ENCODE measurements at places on chromosomes 16 and 17.

DNA sequence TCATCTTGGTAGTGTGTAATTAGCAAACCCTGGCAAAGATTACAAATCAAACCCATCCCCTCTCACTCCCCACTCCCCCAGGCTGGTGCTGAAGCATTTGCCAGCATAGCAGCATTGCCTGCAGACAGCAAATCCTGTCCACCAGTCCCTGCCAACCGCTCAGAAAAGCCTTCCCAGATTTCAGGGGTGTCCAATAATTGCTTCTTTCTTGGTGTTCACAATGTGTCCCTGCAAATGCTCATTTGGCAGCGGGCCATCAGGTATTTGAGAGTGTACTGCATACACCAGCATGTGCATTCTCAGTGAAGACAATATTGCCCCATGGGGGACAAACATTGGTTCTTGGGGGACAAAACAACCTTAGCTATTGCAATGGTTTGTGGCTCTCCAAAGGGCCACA lies 28.2 kb downstream of the ORC6 start:
- H3K4me1 ChIP-seq = no peaks in the 10 kb centered on the region
- no peak for DNase-seq
- no peak overlapping the region for H3K4me3 ChIP-seq
- H3K36me3 ChIP-seq = no peaks in the 10 kb centered on the region
- no peak overlapping the region for H3K27ac ChIP-seq

- no peak within 1 kb of the TSS for H3K27ac ChIP-seq
- H3K4me1 ChIP-seq = peaks cover 40% of the 10 kb centered on the region
- no peaks in the 10 kb centered on the region for H3K27me3 ChIP-seq
- peak; percentile 85 for DNase-seq
Observed at GRCh38 chr17:83079352-83079747, at the start of gene METRNL. Gene METRNL (plus strand): TSS chr17:83079609. CDS start chr17:83079816, 207 bp downstream.

DNA sequence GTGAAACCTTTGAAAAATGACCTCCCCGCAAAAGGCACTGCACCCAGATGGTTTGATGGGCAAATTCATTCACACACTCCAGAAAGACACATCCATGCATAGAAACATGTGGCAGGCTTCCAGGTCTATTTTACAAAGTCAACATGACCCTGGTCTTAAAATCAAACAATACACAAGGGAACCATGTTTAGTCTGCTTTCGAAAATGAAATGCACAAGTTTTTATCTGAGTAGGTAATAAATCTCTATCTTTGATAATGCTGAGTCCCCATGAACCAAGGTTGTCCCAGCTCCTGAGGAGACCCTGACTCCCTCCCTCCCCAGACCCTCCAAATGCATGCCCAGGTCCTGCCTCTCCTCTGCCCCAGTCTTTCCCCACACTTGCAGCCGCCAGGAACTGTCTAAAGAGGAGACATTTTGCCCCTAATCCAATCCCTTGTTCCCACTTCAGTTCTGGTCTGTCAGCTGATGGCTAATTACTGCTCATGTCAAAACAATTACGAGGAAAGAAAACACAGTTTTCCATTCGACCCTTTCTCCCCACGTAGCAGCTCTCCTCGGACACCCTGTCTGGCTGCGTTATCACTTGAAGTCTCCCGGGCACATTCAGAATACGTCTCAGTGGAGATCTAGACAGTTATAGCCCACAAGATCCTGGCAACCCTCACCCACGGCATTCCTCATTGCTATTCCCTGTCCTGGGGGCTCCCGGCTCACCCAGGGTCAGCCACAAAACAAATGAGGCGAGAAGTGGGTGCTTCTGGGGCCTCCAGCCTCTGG lies 68.8 kb upstream of the RCVRN start:
- no peak overlapping the region for H3K4me3 ChIP-seq
- no peaks in the 10 kb centered on the region for H3K27me3 ChIP-seq

DNA sequence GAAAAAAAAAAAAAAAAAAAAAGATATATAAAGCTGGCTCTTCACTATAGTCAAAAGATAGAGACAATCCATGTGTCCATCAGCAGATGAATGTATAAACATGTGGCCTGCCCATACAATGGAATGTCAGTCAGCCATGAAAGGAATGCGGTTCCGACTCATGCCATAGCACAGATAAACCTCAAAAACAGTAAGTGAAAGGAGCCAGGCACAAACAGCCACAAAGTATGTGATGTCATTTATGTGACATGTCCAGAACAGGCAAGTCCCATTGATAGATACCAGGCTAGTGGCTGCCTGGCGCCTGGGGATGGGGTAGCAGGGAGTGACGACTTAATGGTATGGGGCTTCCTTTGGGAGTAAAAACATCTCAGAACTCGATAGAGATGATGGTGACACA lies 155.7 kb downstream of the CMIP start:
- peak; percentile 37 for DNase-seq
- H3K27me3 ChIP-seq = no peaks in the 10 kb centered on the region
- peak overlapping the region; percentile 81 for H3K27ac ChIP-seq
- H3K4me1 ChIP-seq = peaks cover 26% of the 10 kb centered on the region
- no peaks in the 10 kb centered on the region for H3K36me3 ChIP-seq
